ENCODE measurements at places on chromosomes 1 and 21.

DNA sequence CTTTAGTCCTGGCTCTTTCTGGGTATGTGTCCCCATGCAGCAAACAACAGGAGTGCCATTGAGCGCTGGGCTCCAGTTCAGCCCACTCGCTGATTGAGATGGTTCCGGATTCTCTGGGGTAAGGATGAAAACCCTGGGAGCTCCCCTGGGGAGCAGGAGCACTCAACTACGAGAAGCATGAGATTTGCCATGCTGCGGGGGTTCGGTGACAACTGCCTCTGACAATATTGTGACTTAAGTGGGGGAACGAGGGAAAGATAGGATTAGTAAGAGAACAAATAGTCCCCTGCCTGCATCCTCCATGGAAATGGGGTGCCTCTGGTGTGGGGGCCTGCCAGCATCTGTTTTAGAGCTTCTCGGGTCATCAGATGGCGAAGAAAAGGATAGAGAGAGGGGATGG, 123.6 kb upstream of the IPO9 start:
- no peak for DNase-seq

GRCh38 chr1:62720946-62721554, 32.9 kb upstream of the DOCK7 start:
- DNase-seq = no peak

GRCh38 chr1:205533748-205534443, 29.4 kb downstream of the CDK18 start:
- no peak for DNase-seq

DNA sequence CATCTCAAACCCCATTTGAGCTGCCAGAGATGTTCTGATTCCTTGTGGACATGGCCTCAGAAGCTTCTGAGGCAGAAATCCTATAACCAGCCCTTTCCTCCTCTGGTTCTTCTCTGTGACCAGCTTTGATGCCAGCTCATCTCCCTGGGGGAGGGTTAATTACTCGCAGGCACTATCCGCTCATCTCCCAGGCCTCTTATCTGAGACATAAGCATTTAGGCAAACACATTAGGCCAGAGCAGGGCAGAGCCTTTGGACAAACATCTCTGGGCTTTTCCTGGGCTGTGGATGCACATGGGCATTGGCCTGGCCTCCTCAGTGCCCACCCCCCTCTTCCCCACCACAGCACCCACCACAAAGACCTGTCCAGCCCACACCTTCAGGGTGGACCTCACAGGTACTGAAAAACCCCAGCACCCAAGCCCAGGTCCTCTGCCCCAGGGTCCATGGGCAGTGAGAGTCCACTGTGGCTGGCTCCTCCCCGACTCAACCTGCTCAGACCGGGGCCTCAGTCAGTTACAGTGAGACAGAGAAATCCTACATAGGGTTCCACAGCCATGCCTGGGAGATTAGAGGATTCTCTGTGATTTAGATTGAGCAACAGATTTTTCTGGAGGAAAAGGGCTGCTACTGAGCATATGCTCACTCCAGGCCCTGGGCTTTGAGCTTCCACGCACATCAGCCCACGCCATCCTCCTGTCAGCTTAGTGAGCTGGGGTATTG, 26.9 kb downstream of the IGSF21 start:
- DNase-seq = no peak

- no peak for DNase-seq
These were observed 27.3 kb downstream of the LHX9 start for GRCh38 chr1:197944485-197944884.

GRCh38 chr1:220655509-220655908, 34.7 kb upstream of the C1orf115 start:
- no peak for DNase-seq

DNA sequence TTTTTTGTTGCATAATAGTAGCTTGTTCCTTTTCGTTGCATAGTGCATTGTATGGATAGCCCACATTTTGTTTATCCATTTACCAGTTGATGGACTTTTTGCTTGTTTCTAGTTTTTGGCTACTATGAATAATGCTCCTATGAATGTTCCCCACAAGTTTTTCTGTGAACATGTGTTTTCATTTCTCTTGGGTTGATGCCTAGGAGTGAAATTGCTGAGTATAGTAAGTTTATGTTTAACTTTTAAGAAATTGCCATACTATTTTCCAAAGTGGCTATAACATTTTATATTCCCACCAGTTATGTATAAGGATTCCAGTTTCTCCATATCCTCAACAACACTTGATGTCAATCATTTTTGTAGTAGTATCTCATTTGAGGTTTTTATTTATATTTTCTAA, 84.8 kb upstream of the CACYBP start:
- DNase-seq = no peak

GRCh38 chr1:90384193-90384592, 332.9 kb downstream of the BARHL2 start:
- no peak for DNase-seq

- DNase-seq = no peak
These were observed 58.1 kb downstream of the CASZ1 start for GRCh38 chr1:10738061-10739058.

- DNase-seq = no peak
These were observed 113.9 kb upstream of the RGS1 start for GRCh38 chr1:192461684-192462083.

DNA sequence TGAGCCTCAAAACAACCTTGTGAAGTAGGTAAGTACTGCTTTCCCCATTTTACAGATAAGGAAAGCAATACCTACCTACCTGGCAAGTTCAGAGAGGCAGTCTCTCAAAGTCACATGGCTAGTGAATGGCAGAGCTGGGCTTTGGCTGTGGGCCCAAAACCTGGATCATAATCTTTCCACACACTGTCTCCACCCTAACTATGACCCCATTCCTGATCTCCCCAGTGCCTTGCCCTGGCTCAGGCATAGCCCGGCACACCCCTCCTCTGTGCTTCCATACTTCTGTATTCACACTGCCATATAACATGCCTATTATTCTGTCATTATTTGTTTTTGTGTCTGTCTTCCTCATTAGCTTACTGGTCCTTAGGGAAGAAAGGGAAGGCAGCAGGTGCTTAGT, 15.9 kb downstream of the GNG12 start:
- no peak for DNase-seq

GRCh38 chr1:8986814-8987190, 39.4 kb downstream of the SLC2A7 start:
- DNase-seq = no peak

DNA sequence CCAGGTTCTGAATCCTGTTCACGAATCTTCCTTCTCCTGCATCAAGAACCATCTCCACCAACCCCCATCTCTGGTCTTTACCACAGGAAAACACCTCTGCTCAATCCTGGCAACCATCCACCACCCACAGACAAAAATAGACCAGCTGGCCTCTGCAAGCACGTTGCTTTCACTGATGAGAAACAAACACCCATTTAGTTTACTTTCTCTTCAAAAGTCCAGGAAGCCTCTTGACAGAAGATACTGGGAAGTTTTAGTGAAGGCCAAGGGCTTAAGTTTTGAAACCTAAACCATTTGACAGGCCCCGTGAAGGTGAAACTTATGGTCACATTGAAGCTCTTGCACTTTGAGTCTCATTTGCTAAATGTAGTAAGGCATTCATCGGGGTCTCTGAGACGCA, 122.6 kb upstream of the PPP2R5A start:
- DNase-seq = no peak

- DNase-seq = no peak
These were observed 428.9 kb downstream of the MATN1 start for GRCh38 chr1:30294508-30294907.

GRCh38 chr1:179251675-179252074, 22.2 kb upstream of the ABL2 start:
- no peak for DNase-seq

GRCh38 chr21:41923186-41923585, 30.6 kb downstream of the C2CD2 start:
- no peak for DNase-seq

GRCh38 chr1:220708936-220709801, 19.0 kb downstream of the C1orf115 start:
- no peak for DNase-seq

- DNase-seq = no peak
These were observed 40.5 kb downstream of the PLPPR5 start for GRCh38 chr1:98964198-98964597.
